ENCODE measurements at places on chromosomes 5 and 9.

- DNase-seq: peak; percentile 36
Observed at GRCh38 chr9:70229026-70229425, 29.8 kb upstream of the SMC5 start.

DNA sequence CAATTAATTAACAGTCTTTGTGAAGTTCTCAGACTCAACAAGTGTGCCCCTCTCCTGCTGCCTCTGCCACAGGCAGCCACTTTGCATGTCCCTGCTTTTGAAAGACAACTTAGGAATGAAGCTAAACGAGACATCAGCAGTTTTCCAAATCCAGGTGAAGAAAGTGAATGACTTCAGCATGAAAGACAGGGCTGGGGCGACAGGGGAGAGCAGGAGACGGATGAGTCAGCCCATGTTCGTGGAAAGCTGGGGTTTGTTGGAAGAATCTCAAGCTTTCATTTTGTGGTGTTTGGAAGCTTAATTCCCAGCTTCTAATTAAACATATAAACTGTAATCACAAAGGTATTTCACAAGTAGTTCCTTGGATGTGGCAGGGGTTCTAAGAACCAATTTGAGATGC lies 207.8 kb upstream of the MAP3K1 start:
- DNase-seq: no peak

- DNase-seq: no peak
Observed at GRCh38 chr5:35894131-35894530, 37.4 kb downstream of the IL7R start.

- no peak for DNase-seq
Observed at GRCh38 chr9:136022731-136023409, 61.7 kb upstream of the UBAC1 start.

DNA sequence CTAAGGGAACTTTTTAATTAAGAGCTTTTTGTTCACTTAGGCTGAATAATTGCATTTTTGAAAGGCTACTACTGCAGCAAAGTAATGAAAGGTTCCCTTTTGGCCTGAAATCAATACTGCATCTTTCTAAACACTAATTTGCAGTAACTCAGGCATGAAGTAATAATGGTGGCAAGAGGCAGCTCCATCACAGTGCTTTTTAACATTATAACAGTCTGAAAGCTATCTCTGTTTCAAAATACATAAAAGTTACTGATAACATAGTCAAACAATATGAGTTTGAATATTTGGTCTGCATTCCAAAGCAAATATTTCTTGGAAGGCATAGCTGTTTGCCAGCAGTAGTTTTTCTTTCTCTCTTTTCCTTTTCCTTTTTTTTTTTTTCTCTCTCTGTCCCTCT lies 113.4 kb downstream of the FBN2 start:
- DNase-seq: no peak

DNA sequence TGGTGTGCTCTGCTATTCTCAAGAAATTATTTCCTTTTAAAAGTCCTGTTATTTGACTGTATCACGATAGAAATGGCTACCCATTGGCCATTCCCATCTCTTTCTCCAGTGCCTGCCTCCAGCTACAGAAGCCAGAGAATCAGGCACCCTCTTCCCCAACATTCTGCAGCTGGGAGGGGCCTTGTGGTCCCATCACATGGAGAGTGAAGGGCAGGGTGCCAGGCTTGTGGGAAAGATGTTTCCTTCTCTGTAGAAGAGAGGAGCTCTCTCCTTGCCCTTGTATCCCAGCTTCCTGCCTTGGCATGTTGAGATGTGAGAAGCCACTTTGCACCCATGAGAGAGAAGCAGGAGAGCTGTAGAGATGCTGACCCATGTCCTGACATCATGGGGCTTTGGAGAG lies 465.0 kb downstream of the MTRR start:
- DNase-seq: no peak

- no peak for DNase-seq
Observed at GRCh38 chr5:107376546-107377276, 294.0 kb downstream of the EFNA5 start.

- DNase-seq: no peak
Observed at GRCh38 chr9:131203431-131204218, 72.7 kb downstream of the FAM78A start.

DNA sequence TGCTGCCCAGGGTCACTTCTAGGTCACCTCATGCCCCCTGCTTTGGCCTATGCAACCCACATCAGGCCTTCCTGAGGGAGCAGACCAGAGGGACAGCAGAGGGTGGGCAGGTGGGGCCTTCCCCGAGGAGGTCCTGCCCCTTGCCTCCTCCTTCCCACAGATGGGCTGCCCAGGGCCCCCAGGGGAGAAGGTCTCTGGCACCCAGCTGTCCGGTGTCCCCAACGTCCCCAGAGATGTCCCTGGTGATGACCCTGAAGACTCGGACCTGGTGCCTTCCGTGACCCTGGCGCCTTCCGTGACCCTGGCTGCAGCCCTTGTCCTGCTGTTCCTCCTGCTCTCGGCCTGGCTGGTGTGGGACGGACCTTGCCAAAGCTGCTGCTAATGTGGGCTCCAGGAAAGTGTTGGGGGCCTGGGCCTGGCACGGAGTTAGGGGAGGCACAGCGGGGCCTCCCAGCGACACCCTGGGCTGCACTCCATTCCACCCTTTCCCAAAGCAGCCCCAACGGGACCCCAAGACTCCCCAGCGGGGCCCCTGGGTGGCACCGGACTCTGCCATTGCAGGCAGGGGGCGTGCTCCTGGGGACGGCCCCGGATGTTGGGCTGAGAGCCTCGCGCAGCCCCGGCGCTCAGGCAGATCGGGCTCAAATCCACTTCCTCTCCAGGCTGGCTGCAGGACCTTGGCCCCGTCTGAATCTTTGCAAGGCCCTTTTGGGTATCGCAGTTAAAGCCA lies 6.8 kb upstream of the SLC2A6 start:
- no peak for DNase-seq

- no peak for DNase-seq
Observed at GRCh38 chr5:6163913-6164312, 214.4 kb downstream of the MED10 start.

DNA sequence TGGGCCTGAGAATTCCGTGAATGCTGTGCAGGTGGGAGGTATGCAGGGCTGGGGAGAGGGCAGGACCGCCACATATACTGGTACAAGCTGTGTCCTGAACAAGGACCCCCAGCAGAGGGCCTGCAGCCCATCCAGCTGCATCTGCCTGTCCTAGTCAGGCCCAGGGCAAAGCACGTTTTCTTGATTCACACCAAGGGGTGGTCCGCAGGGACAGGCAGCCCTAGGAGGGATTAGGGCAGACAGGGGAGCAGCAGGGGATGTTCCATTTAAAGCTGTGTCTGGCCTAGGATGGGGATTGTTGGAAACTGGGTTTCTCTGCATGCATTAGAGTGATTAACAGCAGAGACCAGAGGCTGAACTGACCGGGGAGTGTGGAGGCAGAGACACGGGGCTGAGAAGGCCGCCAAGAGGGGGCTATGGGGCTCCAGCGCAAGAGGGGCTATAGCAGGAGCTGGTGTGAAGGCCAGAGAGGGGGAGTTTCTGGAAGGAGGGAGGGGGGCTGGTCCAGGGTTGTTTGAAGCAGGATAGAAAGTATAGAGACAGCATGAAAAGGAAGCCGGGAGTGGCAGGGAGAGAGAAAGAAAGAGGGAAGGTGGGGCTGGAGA lies 2.7 kb downstream of the GRM6 start:
- no peak for DNase-seq

GRCh38 chr5:56700711-56701110 lies 114.6 kb upstream of the MAP3K1 start:
- no peak for DNase-seq

GRCh38 chr9:96450613-96451528 lies 902 bp downstream of the HABP4 start:
- DNase-seq: peak; percentile 64

DNA sequence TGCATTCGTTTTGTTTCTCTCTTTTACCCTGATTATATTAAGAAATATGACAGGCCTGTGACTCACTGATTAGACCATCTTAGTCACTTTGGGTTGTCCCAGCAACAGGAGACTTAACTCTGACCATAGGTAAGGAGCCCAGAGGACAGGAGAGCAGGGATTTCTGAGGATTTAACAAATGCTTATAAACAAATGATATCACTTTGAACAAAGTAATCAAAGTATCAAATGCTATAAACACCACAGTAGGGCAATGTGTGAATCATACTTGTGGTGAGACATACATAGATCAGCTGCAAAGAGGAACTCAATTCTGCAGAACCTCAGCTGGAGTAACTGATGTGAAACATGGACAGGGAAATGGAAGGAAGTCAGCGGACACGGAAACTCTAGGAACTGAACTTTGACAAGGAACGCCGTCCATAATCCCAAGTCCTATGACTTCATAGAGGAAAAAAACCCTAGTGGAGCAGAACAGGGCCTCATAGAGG lies 190.6 kb upstream of the MSX2 start:
- no peak for DNase-seq

DNA sequence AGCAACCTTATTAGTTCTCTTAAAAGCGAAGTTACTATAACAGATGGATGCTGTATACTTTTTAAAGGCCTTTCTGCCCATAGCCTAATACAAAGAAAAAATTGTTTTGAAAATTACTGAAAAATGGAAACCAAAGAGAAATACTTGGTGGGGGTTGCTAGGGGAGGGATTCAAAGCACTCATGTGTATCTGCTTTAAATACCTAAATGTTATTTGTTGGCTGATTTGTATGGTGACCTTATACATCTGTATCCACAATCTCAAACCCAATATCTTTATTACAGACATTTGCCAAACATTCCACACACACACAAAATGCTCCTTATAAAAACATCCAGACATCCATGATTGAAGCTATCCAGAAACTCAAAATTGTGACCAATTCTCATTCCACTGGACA lies 172.0 kb downstream of the ADAMTS12 start:
- DNase-seq: no peak

DNA sequence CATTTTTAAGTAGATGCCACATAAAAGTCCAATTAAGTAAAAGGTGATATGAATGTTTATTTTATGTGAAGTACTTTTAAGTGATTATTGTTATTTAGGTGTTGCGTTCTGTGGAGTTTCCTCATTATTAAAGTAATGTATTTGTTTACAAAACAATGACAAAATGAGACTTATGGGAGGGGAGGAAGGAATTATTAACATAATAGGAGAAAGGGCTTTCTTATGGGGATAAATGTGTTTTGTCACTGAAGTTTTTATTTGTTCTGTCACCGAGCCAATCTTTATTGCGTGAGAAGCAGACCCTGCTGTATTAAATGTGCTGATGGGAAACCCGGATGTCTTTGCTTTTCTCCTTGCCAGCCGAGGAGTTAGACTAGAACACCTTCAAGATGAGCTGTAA lies 44.5 kb downstream of the TRIO start:
- no peak for DNase-seq

DNA sequence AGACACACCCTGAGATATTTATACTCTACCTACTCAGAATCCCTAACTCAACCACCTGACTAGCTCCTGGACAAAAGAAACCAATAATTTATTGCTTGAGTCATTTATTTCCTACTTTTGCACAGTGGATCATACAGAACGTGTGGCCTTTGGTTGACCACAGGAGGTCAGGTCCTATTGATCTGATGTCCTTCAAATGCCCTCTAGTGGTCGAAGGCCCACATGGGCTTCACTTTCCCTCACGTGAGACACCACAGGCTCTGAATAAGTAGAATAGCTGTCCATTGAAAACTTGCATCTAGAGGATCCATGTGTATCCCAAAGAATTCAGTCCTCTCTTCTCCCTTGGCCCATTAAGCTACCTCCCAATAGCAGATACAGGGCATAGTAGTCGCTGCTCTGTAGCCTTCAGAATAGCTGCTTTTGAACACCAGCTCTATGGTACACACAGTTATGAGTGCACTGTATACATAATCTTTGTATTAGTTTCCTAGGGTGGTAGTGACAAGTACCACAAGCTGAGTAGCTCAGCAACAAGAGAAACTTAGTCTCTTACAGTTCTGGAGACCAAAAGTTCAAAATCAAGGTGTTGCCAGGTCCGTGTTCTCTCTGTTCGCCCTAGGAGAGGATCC lies 177.6 kb upstream of the SMARCA2 start:
- DNase-seq: peak; percentile 69

- no peak for DNase-seq
Observed at GRCh38 chr9:104177003-104177611, 83.0 kb downstream of the SMC2 start.

GRCh38 chr9:10265153-10265631 lies 347.6 kb downstream of the PTPRD start:
- no peak for DNase-seq

- no peak for DNase-seq
Observed at GRCh38 chr9:27371382-27371781, 74.4 kb upstream of the EQTN start.

DNA sequence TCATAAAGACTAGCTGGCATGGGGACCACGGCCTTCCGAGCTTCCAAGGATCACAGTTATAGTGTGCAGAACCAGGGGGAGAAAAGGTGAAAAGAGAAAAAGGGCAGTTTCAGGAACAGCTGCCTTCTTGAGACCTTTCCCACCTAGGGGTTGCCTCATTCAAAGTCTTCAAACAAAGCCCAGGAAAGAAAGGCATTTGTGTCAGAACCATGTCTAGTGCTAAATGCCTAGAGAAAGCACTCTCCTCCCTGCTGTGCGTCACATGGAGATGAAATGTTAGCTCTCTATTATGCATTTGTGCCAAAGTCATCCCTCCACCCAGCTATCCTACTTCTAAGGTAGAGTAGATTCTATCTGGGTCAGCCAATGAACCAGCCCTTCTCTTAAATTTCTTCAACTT lies 1037.3 kb upstream of the WWC1 start:
- DNase-seq: no peak

- no peak for DNase-seq
Observed at GRCh38 chr5:52856564-52856963, 68.8 kb downstream of the ITGA1 start.

DNA sequence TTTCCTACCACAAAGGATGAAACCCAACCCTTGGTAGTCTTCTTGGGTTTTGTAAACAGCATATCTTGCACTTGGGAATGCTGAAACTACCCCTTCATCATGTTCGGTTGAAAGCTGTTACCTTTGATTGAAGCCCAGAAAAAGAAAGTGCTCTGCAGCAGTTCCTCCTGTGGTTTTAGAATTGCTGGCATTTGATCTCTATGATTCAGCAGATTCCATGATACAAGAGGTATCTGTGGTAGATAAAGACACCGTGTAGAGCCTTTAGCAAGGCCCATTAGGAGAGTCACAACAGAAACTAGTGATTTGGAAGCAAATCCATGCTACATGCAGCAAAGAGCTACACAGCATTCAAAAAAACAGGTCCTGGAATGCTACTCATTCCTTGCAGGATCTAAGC lies 557.0 kb downstream of the TLE1 start:
- DNase-seq: no peak

- DNase-seq: no peak
Observed at GRCh38 chr5:57325678-57326397, 152.0 kb downstream of the GPBP1 start.

- no peak for DNase-seq
Observed at GRCh38 chr5:74382123-74382855, 258.2 kb downstream of the ENC1 start.

DNA sequence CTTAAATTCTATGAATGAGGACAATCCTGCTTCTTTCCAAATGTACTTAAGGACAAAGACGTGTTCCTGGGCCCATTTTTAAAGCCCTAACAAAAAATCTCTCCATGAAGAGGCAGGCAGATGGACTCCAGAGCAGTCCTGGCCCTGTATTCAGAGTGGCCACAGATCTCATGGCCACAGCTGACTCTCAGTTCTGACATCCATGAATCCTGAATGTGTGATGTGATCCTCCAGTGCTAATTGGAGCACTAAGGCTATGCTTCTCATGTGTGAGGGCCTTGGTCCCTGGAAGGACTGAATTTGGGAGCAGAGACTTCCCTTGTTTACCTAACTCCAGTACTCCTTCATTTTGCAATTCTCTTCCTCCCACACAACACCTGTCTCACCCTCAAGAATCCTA lies 373.0 kb downstream of the AGTPBP1 start:
- no peak for DNase-seq

Data from testis (tissue), 5 donors.